ENCODE measurements at places on chromosomes 5 and 9.

DNA sequence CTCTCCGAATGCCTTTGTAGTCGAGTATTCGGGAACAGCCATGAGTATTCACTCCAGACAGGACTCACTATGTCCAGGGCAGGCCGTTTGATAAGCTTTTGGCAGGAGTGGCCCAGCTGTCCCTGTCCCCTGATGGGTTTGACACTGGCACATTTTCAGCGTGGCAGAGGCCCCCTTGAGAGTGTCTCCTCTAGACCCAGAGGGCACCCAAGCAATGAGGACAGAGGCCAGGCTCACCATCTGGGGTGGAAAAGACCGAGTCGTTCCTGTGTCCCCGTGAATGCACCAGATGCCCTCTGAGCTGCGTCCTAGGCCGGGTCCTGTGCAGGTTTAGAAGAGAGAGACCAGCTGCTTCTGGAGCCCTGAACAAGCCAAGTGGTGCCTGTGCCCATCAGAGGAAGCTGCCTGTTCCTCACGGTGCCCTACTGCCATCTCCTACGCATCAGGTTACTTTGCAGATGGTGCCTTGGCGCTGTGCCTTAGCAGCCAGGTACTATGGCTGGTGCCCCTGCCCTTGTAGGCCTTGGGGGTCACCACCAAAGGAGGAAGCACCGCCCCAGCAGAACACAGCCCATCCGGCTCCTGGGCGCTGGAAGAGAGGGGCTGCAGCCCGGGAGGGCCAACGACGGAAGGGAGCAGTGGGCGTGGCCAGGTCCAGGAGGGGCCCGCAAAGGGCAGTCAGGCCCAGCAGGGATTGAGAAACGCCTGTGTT lies 42.4 kb downstream of the LRSAM1 start:
- no peak for DNase-seq

GRCh38 chr5:41279040-41279439 lies 65.7 kb upstream of the C6 start:
- no peak for DNase-seq

DNA sequence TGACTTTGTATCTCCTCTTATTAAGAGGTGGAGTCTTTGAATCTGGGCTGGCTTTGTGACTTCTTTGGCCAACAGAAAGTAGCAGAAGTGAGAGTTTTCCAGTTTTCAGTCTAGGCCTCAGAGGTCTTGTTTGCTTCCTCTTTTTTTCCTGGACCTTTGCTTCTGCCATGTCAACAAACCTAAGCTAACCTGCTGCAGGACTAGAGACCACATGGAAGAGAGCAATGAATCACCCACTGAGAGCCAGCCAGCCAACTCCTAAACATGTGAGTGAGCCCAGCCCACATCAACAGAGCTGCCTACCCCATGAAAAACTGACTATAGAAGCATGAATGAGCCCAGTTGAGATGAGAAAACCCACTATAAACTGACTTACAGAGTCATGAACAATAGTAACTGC lies 29.9 kb downstream of the MRPL22 start:
- DNase-seq = no peak

DNA sequence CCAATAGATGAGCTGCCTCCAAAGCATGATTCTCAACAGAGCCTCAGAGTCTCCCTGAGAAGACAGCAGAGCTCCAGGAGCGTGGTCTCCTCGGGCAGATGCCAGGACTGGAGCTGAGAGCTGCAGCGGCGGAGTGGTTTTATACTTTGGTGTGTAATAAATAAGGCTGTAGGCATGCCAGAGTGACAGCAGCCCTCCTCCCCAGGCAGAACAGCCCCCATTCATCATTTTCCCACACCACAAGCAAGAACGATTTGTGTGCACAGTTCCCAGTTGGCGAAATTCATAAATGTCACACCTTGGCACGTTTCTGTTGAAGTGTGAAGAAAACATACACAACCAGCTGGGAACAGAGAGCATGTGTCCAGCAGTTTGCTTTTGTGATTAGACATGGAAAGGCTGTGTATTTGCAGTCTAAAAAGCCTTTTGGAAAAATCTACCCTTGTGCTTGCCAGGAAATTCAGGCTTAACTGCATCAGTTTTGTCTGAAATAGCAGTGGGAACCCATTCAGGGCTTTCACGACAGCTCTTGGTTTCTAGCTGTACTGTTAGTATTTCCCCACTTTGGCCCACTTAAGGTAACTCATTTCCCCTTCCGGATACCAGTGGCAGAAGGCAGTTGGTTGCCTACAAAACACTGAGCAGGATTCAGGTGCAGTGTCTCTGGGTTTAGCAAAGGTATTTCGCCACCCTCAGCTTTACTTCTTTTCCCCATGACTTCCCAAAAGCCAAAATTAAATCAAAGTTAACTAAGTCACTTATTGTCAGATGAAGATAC lies at the start of gene C1QTNF3:
TSS of gene C1QTNF3 (minus strand) at position 115 of the 778 bp plus-strand sequence. CDS start at position 27, 88 bp downstream.
- DNase-seq = no peak

DNA sequence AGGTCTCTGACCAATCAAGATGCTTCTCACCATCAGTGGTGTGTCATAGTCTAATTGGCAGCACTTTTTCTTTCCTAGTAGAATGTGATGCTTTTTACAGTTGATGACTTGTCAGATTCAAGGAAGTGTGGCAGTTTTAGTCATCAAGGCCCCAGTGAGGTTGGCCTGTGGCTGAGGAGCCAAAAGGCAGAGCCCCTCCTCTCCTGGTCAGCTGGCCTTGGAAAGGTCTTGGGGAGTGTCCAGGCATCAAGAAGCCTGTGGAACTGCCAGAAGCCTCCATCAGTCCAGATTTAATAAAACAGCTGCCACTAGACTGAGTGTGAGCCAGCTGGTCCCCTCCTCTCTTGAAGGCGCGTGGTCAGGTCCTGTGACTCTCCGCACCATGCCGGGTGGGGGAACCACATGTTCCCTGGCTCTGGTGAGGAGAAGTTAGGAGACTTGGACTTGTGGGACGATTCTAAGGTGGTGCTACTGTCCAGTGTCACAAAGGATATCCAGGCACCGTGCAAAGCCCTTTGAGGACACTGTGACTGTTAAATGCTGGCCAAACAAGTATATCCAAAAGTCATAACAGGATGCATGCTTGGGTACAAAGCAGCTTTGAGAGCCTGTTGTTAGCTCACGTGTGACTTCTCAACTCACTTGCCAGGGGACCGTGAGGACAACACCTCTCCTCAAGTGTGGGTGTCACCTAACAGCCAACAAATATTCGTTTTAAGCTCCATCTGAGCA lies 6.1 kb upstream of the ANGPTL2 start:
- DNase-seq = no peak

DNA sequence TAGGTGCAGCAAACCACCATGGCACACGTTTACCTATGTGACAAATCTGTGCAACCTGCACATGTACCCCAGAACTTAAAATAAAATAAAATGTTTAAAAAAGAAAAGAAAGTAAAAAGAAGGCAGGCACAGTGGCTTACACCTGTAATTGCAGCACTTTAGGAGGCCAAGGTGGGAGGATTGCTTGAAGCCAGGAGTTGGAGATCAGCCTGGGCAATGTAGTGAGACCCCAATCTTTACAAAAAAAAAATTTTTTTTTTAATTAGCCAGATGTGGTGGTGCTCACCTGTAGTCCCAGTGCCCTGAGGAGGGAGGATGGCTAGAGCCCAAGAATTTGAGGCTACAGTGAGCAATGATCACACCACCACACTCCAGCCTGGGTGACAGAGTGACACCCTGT lies 12.5 kb upstream of the LHFPL2 start:
- DNase-seq = no peak

DNA sequence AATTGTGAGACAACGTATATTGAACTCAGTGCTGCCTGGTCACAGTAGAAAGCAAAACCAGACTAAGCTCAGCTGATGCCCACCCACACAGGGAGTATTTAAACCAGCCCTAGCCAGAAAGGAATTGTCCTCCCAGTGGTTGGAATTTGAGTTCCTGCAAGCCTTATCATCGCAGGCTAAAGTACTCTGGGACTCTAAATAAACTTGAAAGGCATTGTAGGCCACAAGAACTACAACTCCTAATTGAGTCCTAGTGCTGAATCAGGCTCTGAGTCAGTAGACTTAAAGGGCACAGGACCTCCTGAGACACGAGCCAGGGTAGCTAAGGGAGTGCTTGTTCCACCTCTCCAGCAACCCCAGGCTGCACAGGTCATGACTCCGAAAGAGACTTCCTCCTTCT lies 171.4 kb downstream of the MCTP1 start:
- no peak for DNase-seq

- DNase-seq = no peak
Observed at GRCh38 chr5:140794595-140795258, at the start of gene PCDHA2. Gene PCDHA2, plus strand, starts transcription at chr5:140794852.

GRCh38 chr5:149217096-149217802 lies 54.4 kb upstream of the AFAP1L1 start:
- DNase-seq = no peak

DNA sequence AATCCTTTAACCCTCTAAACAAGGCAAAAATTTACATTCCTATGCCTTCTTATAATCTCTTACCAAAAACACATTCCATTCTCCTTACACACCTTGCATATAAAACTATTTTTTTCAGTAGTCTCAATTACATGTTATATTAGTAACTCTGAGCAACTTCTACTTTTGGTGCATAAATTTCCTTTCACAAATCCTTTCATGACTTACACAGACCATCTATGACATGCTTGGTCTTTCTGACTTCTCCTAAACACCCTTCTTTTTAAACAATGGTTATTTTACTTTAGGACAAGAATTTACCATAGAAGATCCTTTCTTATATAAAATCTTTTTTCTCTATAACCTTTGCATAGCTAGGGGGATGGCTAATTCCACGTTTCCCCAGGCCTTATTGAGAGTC lies 208.0 kb upstream of the ARRDC3 start:
- no peak for DNase-seq

DNA sequence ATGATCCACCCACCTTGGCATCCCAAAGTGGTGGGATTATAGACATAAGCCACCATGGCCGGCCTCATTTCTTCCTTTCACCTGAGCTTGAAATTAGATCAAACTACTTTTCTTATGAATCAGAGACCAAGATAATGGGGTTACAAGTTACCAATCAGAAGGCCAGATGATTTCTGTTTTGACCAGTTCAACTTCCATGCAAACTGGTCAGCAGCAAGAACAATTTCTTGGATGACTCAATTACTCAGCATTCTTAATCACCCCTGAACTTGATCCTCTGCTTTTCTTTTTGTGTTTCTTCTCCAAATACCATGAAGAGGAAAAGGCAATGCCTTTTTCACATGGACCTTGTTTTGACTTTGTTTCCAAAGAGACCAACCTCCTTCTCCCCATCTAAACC lies 10.0 kb upstream of the PLIN2 start:
- DNase-seq = no peak

DNA sequence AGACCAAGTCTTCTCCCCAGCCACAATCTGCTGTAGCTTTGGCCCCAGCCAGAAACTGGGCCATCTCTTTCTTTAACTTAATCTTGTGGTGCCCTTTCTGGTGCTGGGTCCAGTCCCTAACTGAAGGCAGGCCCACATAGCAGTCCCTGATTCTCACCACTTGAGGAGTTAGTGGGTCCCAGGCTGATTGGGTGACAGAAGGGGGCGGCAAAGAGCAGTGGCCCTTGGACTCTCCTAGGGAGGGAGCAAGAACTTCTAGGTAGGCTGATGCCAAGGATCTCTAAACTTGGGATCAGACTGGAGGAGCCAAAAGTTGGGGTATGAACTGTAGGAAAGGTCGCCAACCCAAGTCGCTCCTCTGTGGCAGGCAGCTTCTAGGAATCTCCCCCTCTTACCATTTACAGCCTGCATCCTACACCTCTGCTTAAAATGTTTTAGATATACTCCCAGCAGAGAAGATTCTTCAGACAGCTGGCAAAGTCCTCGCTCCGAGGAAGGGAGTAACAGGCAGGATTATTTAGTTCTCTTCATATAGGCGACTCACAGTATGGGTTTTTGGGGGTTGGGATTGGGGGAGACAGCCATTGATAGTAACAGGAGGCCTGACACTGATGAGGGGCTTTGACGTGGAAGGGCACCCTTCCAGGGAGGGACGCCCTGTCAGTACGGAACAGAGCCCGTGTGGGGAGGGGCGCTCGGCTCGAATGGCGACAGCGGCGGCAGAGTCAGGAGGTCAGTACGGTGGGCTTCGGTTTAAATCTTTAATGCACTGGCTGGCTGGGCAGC lies 2.0 kb upstream of the CCL27 start:
- DNase-seq = no peak

- DNase-seq = no peak
Observed at GRCh38 chr5:142432961-142433360, 108.1 kb upstream of the SPRY4 start.

DNA sequence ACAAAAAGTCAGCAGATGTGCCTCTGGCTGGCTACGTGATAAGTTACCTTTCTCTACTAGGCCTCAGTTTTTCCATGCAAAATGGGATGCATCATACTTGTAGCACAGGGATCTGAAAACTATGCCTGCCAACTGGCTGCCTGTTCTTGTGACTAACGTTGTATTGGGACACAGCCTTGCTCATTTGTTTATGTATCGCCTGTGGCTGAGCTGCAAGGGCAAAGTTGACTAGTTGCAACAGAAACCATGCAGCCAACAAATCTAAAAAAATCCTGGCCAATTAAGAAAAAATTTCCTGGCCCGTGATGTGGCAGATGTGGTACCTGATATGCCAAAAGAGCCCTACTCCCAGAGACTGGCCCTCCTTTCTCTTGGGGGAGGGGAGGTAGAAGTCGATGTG lies 131.3 kb downstream of the SEC61B start:
- no peak for DNase-seq

DNA sequence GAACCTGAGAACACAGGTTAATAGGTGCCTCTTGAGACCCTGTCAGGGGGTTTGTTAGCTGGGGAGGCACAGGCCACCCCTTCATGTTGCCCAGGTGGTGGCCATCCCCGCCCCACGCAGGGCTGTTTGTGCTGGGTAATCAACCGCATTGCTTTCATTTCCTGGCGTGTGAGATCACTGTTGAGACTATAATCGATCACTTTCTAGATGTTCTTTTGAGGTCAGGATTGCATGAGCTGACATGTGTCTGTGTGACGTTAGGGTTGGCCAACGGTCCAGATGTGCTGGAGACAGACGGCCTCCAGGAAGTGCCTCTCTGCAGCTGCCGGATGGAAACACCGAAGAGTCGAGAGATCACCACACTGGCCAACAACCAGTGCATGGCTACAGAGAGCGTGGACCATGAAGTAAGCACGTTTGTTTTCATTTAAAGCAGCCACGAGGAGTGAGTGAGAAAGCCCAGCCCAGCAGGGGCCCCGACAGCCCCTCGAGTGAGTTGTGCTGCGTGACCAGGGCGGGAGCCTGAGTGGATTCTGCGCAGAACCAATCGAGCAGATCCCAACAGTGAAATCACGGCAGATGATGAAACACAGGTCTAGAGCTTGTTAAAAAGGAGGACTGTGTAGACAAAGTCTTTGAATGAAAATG lies 115.0 kb upstream of the CACNA1B start:
- no peak for DNase-seq

GRCh38 chr5:115601701-115602590 lies at the start of gene TICAM2:
Gene TICAM2, minus strand, starts transcription at chr5:115602479. Its CDS starts 21,223 bp downstream, at chr5:115581256.
- DNase-seq = no peak

- DNase-seq = no peak
Observed at GRCh38 chr5:156496291-156496690, 169.3 kb downstream of the SGCD start.

DNA sequence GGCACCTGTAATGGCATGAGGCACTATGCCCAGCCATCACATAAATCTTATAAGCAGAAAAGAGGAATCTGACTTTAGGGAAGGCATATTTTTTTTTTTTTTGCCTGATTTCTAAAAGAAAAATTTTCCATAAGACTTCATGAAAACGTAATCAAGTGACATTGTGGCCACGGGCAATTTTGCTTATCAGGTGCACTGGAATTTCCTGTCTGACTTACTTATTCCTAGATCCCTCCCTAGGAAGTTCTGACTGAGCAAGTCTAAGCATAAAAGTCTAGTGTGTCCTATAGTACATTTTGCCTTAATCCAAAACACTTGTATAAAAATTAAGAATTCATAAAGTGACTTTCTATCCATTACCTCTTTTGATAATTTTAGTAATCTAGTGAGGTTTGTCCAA lies 12.5 kb downstream of the C5orf46 start:
- DNase-seq = no peak

GRCh38 chr9:129317179-129318011 lies 139.3 kb upstream of the IER5L start:
- no peak for DNase-seq

All from NCI-H1105 (cell line).